Stimulated activated CD8-positive, alpha-beta memory T cell treated with anti-CD3 and anti-CD28 coated beads, Interleukin-7, amount 100 ng/mL, for 1 hour (primary cell): ENCODE measurements at places on chromosomes 3 and 15.

DNA sequence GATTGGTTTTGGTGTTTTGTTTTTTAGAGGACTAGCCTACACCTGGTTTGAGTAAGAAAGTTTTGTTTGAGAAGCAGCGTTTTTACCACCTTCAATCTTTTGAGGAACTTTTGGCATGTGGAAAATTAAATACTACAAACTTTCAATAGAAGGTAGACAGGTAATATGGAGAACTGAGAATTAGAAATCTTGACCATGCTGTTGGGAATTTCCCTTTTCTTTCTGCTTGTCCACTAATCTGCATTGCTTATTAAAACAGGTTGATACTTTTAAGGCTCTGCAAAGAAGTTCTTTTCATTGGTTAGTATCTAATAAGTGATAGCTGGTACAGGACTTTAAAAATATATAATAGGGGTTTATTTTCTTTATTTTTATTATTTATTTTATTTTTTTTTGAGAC, 31.9 kb downstream of the UBE2E1 start:
- no peak for DNase-seq

GRCh38 chr15:74336061-74337005, 31.1 kb downstream of the CYP11A1 start:
- no peak for DNase-seq

- no peak for DNase-seq
Measured at GRCh38 chr3:176554791-176555654, 642.3 kb downstream of the TBL1XR1 start.

DNA sequence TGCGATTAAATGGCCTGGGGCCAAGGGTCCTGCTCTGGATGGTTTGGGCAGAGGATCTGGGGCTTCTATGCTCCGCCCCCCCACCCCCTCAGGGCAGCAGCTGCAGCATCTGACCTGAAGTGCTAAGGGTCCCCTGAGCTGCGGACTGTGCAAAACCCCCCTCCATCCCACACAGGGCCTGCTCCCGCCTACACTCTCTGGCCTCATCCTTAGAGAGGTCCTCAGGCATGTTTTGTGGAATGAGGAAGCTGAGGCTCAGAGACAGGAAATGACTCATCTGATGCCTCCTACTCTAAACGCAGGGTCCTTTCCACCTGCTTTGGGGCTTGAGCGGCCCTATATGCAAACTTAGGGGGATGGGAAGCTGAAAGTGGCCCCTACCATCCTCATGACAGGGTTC, 59.5 kb upstream of the CTSH start:
- DNase-seq, result no peak

DNA sequence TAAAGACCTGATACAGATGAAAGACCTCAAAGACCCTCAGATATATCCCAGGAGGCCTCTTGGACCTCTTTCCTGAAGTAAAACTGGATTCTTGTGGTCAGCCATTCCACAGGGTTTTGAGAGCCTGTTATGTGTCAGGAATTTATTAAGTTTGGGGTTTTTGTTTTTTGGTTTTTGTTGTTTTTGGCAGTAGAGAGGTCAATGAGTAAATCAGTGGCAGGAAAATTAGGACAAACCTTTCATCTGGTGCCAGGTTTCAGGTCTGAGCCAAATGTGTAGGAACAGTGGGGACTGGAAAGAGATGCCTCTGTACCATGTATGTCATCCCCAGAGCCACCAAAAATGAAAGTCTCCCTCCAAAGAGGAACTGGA, 520.4 kb upstream of the MDFIC2 start:
- no peak for DNase-seq

- no peak for DNase-seq
Measured at GRCh38 chr3:66518126-66518525, 17.3 kb upstream of the LRIG1 start.

DNA sequence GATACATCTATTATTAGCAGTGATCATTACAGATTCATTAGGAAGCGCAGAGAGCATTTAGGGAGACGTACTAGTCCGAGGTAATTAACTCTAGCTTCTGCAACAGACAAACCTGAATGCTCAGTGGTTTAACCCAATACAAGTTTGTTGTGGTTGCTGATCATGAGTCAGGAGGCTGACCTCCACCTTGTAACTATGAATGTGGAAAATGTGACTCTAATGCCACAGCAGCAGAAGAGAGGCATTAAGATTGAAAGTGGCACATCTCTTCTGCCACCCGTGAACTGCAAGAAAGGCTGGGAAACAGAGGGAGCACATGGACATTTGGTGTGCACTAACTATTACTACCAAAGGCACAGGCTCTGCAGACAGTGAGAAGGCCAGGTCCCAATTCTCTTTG, 71.2 kb upstream of the C3orf80 start:
- no peak for DNase-seq

GRCh38 chr3:111650378-111651275, 55.5 kb upstream of the ZBED2 start:
- no peak for DNase-seq

- no peak for DNase-seq
Measured at GRCh38 chr15:81029414-81030300, 28.9 kb downstream of the TLNRD1 start.

- no peak for DNase-seq
Measured at GRCh38 chr3:125000661-125001060, 55.1 kb downstream of the HEG1 start.

GRCh38 chr15:86915811-86916331, 836.2 kb downstream of the AGBL1 start:
- no peak for DNase-seq

DNA sequence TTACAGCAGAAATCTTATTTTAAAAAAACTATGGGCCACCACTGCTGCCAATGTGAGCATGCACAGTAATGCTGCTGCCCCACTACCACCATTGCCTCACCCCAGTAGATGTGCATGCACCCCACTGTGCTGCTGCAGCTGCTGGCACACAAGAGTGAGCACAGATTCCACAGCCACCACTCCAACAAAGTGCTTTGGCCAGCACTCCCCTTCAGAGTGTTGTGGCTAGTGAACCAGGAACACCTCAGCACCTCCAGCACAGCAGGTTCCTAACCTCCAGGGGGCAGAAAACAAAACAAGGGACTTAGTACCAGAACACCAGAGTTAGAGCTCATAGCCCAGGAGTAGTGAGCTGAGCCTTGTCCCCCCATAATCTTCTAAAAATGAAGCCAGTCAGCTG, 629.6 kb downstream of the PYDC2 start:
- DNase-seq, result no peak

DNA sequence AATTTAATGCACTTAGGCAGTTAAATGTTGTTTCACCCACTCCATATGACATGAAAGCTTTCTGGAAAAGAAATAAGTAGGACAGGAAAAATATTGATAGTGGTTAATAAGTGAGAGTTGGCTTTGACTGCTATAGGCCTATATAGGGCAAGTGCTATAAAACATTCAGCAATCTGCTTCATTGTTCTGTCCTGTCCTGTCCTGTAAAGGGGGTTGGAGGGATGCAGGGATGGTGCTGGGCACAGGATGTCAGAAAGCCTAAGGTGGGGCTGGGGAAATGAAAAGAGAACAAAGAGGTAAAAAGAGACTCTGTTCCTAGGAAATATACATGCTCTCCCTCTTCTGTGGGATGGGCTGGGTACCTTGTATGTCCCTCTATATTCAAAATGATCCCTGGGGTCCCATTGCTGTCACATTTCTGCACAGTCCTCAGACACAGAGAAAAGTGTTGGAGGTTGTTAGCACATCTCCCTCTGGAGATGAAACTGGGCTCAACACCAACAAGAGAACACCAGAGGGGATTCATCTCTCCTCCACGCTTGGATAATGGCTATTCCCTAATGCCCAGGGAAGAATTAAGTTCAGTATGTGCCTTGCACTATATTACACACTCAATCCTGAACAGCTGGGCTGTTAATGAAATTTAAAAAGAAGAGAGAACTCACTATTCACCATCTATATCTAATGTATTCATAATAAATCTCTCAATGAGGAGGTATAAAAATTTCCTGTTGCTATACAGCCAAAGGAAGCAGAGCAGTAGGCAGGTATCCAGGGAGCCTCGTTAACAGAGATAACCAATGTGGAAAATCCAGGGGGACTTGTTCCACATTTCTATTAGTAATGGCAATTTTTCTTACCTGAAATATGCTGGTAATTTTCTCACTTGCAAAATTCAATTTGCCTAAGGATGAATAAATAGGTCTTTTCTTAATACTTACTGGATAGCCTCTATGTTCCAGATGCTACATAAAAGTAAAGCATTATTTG, 108.1 kb upstream of the ZBED2 start:
- no peak for DNase-seq

GRCh38 chr3:30943206-30943605, 48.7 kb upstream of the GADL1 start:
- no peak for DNase-seq

GRCh38 chr15:57298204-57298603, 78.1 kb upstream of the CGNL1 start:
- no peak for DNase-seq

GRCh38 chr15:59590027-59590426, 21.6 kb upstream of the GCNT3 start:
- DNase-seq, result no peak

DNA sequence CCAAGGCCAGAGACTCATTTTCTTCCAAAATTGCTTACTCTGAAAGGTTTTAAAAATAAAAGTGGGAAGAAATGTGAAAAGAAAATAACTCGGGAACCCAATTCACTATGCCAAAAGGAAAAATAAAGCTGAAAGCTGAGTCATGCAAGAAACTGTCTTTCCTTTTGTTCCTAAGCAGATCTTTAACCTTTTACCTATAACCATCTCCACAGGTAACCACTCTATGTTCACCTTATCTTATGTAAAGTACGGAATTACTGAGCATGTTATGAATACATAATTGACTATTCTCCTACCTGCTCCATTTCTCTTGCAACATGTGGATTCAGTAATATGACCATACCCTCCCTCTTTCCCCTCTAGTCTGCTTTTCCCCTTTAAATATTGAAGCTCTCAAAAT, 62.0 kb downstream of the MINDY4B start:
- DNase-seq, result no peak

- no peak for DNase-seq
Measured at GRCh38 chr3:10758304-10759037, 57.6 kb upstream of the SLC6A11 start.

- no peak for DNase-seq
Measured at GRCh38 chr15:62818691-62819090, 223.9 kb upstream of the TPM1 start.

DNA sequence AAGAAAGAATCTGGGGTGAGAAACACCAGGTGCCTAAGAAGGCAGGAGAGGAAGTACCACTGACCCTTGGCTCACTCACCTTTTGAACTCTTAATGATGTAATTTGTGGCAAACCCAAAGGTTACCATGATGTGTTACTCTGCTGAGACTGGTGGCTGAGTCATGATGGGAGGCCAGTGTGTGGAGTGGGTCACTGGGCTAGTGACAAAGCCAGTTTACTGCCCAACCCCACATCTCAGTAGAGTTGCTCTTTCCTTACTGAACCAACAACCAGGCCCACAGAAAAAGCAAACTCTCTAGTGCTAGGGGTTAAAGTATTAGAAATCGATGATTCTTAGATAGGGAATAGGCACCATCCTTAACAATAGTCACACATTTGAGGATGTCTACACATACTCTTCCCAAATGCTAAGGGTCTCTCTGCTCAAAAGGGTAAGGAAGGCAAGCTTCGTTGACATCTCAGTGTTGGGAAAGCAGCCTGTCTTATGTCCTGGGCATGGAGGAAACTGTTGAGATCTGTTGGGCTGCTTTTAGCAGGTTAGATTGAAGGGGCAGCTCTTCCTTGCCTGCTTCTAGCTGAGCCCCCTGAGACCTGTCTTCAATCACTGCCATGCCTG, 3.1 kb downstream of the RBP2 start:
- DNase-seq, result no peak

DNA sequence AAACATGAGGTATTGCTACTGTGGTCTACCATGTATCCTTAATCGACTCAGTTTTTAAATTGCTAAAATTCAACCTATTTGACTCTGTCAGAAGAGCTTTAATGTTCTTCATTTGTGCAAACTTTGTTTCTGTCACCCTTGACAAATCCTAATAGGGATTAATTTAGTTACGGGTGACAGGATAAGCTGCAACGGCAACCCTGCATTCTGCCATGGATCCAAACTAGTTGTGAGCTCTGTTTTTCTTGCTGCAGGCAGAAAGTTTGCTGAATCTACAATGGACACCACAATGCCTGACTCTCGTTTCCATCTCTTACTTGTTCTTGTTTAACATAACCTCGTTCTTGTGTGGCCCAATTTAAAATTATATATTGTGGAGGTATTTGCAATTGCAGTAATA, 352.3 kb downstream of the ROBO2 start:
- no peak for DNase-seq

DNA sequence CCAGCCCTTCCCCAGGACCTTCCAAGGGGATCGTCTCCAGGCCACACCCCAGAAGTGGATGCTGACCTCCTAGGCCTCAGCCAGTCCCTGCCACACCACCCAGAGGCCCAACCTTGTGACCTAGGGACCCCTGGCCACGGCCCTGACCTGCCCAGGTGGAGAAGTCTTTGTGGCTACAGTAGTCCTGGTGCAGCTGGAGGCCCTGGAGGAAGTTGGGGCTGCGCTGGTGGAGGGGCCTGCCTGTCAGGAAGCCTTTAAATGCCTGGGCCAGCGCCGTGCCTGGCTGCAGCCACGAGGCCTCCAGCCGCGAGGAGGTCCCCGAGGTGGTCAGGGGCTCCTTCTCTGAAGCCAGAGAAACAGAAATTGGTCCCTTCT, 23.4 kb downstream of the PLA2G4D start:
- no peak for DNase-seq

GRCh38 chr3:48435774-48436476, 4.0 kb downstream of the CCDC51 start:
- peak; percentile 68 for DNase-seq

GRCh38 chr15:98167722-98168268, 207.3 kb downstream of the ARRDC4 start:
- no peak for DNase-seq

DNA sequence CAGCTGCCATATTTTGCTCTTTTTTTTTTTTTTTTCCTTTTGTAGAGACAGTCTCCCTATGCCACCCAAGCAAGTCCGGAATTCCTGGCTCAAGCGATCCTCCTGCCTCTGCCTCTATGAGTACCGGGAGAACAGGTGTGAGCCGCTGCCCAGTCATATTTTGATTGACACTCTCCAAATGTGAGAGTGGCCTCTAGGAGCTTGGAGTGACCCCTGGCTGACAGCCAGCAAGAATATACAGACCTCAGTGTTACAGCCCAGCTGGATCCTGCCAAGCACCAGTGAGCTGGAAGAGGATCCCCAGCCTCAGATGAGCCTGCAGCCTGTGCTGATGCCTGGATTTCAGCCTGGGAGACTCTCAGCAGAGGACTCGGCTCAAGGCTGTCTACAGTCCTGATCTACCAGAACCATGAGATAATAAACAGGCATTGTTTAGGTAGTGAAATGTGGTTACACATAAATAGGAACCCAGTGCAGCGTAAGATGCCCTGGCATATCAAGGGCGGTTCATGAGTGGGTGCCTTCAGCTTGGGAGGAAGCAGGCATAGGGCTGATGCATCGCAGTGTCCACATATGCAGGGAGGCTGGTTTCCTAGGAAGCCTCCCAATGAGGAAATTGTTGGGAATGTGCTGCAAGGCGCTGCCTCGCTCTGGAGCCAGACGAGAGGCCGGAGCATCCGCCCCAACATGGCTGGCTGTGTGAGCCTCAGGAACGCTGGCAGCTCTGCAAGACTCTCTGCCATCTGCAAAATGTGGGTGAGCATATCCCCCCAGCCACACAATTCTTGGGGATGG, 38.9 kb upstream of the ATP10A start:
- DNase-seq, result no peak
